ENCODE measurements at places on chromosomes 6 and 20.

GRCh38 chr6:21271428-21272155 is 322.0 kb upstream of the SOX4 start:
- peak; percentile 44 for DNase-seq

GRCh38 chr20:43444107-43444506 is 13.6 kb upstream of the SRSF6 start:
- no peak for DNase-seq

GRCh38 chr20:9686455-9686854 is 152.4 kb downstream of the PAK5 start:
- DNase-seq, result no peak

DNA sequence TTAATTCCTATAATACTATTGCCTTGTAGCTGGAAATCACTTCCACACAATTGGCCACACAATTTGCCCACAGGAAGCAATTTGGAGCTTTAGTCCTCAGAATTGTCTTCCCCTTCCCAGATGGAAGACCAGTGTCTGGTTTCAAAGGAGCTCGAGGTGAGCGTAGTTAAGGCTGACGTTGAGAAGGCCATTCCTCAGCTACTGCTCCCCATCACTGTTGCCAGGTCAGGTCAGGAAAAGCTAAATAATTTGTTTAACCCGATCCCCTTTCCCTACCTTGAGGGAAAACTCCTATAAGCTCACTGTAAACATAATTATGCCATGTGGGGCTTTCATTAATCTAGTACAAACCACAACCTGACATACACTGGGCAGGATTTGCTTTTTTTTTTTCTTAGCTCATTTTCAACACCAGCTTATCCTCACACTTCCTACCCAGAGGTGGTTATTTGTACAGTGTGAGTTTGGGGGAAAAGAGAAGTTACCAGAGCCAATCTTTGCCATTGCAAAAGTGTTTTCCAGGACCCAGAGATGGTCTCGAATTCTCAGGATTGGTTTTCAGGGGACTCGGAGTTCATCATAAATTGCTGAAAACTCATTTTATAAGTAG is 242.7 kb downstream of the CLIC5 start:
- DNase-seq, result no peak

- no peak for DNase-seq
These were observed 44.1 kb upstream of the EDN1 start for GRCh38 chr6:12245763-12246718.

DNA sequence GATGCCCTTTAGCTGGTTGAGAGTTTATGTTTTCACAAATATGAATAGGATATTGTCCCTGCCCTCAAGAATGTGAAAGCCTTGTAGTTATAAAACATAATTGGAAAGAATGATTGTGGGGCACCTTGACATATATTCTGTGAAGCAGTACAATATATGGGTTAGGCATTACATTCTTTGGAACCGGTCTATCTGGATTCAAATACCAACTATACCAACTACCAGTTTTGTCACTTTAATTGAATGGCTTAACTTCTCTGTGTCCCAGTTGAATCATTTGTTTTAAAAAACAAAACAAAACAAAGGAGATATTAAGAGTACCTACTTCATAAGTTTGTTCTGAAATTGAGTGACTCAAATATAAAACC is 146.5 kb downstream of the TBC1D32 start:
- no peak for DNase-seq

DNA sequence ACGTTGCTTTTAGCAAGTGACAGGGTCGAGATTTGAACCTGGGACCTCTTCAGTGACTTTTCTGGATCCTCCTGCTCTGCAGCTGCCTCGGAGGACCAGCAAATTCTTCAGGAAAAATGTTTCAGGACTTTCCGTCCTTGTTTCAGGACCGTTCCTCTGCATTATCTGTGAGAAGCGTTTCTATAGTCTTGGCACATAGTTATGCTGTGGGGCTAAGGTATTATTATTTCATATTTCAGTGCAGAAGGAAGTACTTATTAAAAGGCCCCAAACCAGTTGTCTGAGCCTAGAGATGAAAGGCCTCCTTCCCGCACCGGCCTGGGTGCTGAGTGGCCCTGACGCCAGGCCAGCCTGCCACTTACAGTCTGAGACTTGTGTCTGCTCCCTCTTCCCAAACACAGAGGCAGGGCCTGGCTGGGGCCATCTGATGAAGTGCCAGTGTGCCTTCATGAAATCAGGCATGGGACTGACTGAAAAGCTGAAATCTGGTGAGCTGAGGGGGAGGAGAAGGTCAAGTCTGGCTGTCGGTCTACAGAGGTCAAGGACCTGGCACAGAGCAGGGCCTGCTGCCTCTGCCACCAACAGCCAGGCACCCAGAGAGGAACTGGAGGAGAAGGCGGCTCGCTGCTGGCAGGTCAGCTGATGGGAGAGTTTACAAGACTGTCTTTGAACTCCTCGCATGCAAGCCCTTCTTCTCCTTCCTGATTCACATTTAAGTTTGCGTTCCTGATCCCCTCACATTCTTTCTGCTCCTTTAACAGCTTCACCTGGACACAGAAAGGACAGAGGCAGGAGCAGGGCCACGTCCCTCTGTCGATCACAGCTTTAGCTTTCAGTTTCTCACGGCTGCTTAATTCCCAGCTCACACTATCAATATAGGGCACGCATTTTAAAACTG is 8.9 kb upstream of the QKI start:
- DNase-seq, result peak; percentile 56

DNA sequence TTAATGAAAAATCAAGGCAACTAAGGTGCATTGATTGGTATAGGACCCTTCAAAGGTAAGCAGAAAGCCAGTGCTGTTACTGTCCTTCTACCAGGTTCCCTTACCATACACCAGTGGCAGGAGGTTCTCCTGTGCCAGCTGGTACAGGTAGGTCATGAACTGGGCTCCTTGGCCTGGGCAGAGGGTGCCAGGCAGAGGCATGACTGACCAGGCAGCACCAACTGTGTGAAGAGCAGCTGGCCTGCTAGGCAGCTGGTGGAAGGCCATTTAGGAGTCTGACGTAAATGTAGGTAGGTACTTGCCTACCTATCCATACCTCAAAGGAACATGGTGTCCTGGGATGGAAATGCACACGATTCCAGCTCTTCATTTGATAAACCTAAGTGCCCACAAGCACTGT is 23.3 kb downstream of the PCNA start:
- DNase-seq, result no peak

DNA sequence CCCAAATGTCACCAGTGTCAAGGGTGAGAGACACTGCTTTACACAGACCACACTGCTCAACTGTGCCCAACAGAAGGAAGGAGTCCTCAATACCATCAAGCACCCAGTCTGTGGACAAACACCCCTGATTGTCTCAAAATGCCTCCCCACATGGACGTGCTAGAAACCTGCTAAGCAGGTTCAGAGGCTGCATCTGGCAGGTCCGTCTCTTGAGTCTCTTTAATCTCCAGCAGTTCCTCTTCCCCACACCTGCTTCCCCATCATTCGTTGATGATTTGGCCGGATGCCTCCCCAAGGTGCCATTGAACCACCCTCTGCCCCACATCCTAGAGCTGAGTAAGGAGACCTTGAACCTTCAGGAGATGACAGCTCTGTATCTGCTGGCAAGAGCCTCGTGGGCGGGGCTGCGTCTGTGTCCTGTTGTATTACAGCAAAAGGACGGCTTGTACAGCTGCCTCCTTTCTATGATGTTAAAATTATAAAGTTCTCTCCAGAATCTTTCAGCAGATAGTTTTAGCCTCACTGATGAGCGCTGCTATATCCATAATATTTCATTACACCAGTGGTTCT is 179.2 kb downstream of the PREX1 start:
- no peak for DNase-seq

DNA sequence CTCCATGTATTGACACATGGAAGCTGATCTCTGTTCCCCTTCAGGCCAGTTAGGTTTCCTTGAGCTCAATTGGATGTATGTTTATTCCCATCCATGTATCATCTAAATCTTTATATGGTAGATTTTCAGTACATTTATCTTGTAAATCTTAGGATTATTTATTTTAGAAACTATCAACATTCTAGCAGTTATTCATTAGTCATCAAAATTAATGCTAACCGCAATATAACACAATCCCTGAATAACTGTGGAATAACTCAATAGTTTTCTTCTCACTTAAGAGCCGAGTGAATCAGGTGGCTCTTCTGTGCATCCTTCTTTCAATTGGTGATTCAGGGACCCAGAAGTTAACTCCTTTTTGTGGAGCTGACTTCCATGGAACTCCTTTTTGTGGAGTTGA is 15.5 kb upstream of the TBX18 start:
- no peak for DNase-seq

DNA sequence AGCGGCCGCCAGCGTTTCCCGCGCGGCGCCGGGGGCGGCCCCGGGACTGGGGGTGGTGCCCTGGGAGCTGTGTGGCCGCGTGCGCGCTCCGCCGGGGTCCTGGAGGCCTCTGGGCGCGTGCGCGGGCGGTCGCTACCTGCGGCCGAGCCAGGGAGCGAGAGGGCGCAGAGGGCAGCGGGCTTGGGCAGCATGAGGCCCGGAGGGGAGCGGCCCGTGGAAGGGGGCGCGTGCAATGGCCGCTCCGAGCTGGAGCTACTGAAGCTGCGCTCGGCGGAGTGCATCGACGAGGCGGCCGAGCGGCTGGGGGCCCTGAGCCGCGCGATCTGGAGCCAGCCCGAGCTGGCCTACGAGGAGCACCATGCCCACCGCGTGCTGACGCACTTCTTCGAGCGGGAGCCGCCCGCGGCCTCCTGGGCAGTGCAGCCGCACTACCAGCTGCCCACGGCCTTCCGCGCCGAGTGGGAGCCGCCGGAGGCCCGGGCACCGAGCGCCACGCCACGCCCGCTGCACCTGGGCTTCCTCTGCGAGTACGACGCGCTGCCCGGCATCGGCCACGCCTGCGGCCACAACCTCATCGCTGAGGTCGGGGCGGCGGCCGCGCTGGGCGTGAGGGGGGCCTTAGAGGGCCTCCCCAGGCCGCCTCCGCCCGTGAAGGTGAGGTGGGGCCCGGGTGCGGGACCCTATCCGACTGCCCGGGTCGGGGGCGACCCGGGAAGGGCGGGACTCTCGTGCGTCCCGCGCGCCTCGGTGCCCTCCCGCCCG is at the start of gene PM20D2:
PM20D2 (plus strand) TSS at position 100 of the 762 bp plus-strand sequence; CDS start at position 190, 90 bp downstream.
- peak; percentile 95 for DNase-seq

DNA sequence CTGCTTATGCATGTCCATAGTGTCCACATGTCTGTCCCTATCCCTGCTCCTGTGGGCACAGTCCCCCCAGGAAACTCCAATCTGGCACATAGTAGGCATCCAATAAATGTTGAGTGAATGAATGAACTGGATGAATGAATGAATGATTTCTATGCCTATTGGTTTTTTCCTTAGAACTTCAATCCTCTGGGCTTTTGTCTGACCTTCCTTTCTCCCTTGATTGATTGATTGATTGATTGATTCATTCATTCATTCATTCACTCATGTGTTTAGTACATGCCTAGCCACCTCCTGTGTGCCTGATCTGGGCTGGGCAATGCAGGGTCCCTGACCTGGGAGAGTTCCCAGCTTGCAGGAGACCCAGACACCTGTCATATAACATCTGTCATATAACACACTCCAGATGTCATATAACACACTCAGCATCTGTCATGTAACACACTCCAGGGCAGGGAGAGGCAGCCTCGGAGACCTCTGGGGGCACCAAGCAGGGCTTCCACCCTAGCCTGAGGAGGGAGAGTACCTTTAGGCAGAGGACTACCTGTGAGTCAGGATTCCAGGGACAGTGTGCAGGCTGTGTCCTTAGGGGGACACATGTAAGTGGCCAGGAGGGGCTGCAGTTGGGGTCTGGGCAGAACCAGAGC is 17.9 kb downstream of the VSTM2L start:
- DNase-seq, result no peak

- DNase-seq, result no peak
These were observed 41.2 kb upstream of the GRIK2 start for GRCh38 chr6:101352316-101352715.

DNA sequence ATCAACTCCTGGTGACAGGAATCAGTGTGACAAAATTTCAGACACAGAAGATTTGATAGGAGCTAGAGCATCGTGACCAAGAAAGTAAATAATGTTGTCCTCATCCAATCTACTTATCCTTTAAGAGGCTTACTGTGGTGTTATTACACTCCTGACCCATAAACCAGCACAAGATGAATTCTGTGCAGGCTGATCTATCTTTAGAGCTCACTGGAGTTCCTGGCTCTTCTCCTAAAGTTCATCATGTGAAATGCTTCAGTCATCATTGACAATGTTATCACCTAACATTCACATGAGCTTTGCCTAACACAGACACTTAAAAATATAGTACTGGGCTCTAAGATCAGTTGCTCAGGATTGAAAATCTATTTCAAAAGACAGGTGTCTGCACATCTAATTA is 271.0 kb upstream of the HSF2 start:
- DNase-seq, result no peak

- DNase-seq, result no peak
These were observed 107.1 kb downstream of the BANF2 start for GRCh38 chr20:17806739-17807441.

DNA sequence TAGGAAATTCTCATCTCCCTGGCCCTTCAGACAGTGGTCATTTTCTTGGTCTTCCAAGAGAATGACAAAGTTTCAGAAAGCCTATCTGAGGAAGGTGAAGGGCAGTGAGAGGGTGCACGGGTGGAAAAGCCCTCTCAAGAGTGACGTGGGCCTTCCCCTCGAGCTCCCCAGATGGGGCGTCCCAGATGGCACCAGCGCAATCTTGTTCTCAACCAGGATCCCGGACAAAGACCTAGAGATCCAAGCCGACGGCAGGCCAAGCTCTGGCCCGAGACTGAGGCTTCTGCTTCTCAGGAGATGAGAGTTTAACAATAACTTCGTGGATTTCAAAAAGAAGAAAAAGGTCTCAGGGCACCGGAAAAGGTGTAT is 797 bp upstream of the ZNF133 start:
- no peak for DNase-seq

DNA sequence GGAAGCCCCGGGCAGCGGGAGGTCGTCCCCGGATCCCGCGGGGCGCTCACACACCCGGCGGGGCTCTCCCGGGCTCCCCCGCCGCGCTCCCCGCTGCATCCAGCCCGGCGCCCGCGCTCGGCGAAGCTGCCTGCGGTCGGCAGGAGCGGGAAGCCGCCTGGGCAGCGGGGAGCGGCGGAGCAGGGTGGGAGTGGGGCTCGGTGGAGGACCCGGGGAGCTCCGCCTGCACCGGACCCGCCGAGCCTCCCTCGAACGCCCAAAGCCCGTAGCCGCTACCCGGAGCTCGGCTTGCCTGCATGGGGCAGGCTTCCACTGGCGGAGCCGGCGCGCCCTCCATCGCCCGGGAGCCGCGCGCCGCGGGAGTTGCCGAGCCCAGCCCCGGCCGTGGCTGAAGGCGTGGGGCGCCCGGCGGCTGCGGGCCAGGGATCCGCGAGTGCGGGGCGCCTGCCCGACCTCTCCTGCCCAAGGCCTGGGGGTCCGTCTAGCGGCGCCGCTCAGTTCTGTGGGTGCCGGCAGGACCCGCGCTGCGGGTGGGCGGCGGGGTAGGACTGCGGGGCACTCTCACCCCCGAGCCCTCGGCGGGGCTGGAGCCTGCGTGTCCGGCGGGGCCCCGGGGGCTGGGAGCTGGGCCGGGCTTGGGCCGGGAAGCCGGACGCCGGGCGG is 671 bp downstream of the CDH4 start:
- peak; percentile 48 for DNase-seq

- peak; percentile 44 for DNase-seq
These were observed 312.9 kb downstream of the SAMD5 start for GRCh38 chr6:147821295-147821897.

- no peak for DNase-seq
These were observed 17.1 kb upstream of the CALHM6 start for GRCh38 chr6:116444092-116444491.
